Stimulated activated CD8-positive, alpha-beta memory T cell treated with anti-CD3 and anti-CD28 coated beads, Interleukin-4, amount 100 ng/mL, for 4 hours (primary cell): ENCODE measurements at places on chromosomes 16 and 17.

GRCh38 chr17:78411241-78411857, 32.9 kb downstream of the PGS1 start:
- DNase-seq = no peak

DNA sequence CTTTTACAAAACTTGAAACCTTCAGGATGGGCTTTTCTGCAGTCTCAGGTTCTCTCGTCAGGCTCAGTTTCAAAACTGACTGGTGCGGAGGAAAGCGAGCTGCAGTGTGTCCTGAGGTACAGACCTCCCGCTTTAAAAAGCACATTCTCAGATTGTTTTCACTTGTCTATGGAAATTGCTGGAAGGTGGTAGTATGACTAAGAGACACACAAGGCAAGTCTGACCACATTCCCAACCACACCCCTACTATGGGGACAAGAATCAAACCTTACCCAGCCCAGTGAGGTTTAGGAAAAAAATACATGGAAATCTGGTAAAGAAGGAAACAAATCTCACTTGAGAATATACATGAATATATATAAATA, 18.2 kb downstream of the SRP68 start:
- no peak for DNase-seq

DNA sequence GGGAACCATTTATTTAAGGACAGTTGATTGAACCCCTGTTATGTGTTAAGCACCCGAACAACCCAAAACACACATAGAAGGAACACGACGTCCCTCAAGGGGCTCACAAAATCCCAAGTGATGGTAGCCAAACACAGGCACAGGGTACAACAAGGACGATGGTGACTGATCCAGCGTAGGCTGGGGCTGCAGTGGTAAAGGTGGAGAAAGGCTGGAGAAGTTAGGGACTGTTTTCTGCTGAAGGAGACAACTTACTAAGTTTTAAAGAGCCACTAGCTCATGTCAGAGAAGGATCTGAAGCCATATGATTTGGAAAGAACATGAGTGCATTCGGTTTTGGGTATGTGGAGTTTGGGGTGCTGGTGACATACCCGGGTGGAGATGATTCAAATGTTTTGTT, 229.6 kb upstream of the TNRC6C start:
- DNase-seq = no peak

- no peak for DNase-seq
These were observed 167.1 kb downstream of the KCNJ2 start for GRCh38 chr17:70336411-70336810.

DNA sequence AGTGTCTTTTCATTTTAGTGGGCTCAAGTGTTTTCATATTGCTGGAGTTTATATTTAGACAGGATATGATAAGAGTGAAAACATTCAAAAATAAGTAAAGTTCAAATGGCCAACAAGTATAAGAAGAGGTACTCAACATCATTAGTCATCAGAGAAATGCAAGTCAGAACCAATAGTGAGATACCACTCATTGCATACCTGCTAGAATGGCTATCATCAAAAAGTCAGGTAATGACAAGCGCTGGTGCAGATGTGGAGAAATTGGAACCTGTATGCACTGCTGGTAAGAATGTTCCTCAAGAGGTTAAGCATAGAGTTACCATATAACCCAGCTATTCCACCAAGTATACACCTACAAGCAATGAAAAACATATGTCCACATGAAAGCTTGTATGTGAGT, 87.8 kb downstream of the WNT3 start:
- DNase-seq = no peak

DNA sequence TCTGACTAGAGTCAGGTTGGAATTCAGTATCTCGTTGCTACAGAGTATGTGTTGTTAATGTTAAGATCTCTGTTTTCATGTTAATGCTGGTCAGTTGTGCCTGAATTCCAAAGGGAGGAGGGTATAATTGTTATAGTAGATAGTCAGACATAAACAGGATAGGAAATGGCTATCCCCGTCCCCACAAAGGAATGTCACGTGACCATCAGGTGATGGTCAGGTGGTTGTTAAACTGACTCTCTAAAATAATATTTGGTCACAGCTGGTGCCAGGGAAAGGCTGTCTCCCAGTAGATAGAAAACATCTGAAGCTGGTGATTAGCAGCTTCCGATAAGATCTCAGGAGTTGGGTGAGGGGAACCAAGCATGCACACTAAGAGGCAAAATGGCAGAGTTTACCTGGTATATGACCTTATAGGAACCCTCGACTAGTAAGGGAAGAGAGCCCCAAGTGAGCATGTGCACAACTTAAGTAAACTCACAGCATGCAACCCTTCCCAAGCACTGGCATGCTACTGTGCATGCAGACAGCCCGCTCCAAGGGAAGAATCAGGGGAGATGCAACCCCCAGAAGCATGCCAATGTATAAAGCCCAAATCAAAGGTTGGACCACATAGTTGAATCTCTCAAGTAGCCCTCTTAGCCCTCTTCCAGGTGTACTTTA, 27.4 kb upstream of the SLC6A2 start:
- DNase-seq = no peak

- DNase-seq = no peak
These were observed 133.4 kb downstream of the SPACA3 start for GRCh38 chr17:33124871-33125551.

DNA sequence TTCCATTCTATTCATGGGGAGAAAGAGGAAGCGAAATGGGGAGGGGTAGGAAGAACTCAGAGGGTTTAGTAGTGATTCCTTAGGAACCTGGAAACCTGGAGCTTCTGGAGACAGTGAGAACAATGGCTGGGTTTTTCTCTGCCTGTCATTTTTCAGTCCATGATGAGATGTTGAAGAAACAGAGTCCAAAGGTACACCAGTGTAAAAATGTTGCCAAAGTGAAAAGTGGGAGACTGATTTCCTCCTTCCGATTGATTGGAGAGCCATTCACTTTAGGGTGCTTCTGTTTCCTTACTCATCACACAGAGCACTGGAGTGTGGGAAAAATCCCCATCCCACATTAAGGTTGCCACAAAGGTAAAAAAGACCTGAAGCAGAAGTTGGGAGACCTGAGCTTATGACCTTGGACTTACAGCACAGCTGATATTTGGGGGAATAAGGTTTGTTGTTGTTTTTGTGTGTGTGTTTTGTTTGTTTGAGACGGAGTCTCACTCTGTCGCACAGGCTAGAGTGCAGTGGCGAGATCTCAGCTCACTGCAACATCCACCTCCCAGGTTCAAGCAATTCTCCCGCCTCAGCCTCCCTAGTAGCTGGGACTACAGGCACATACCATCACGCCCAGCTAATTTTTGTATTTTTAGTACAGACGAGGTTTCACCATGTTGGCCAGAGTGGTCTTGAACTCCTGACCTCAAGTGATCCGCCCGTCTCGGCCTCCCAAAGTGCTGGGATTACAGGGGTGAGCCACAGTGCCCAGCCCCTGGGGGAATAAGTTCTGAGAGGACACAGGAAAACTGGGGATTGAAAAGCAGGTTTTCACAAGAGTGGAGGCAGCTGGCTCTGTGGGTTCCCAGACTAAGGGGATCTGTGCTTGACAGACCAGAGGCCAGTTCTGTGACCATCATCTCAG, 1.4 kb upstream of the DHX8 start:
- no peak for DNase-seq

- DNase-seq = no peak
These were observed 29.3 kb downstream of the CTU2 start for GRCh38 chr16:88735616-88736015.
